Stimulated activated CD4-positive, alpha-beta T cell treated with anti-CD3 and anti-CD28 coated beads, TNF-alpha, amount 100 ng/mL, for 48 hours (primary cell): ENCODE measurements at places on chromosomes 11 and 22.

- DNase-seq, result no peak
Measured at GRCh38 chr22:46578251-46578823, 40.9 kb upstream of the CELSR1 start.

DNA sequence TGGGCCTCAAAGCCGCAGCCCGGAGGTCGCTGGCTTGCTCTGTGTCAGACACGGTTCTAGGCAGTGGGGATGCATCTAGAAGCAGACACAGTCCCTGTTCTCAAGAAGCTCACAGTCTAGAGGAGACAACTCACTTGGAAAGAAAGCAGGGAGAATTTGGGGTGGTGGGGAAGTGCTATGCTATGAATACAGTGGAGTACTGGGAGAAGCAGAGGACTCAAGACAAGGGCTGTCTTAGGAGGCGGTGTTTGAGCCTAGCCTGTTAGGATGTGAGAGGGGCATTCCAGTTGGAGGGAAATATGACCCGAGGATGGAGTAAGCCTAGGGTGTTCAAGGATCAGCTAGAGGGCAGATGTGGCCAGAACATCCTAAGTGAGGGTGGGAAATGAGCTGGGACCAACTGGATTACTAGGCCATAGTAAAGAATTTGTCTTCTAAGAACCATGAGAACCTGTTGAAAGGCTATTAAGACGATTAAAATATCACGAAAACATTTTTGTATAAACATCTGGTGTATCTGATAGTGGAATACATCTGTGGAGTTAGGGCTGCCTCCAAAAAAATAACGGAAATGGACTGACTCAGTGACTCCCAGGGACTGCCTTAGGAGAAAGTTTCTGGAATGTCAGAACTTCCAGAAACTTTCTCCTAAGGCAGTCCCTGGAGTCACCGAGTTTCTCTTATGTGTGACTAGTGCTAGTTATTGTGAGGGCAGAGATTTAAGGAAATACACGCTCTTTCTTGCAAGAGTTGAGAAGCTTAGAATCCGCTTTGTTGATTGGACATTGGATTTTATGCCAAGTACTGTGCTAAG lies 1.1 kb upstream of the PITPNB start:
- no peak for DNase-seq

GRCh38 chr22:39132281-39132680 lies 20.2 kb downstream of the CBX7 start:
- DNase-seq, result no peak

GRCh38 chr11:66857927-66858185 lies 992 bp downstream of the LRFN4 start:
- no peak for DNase-seq

DNA sequence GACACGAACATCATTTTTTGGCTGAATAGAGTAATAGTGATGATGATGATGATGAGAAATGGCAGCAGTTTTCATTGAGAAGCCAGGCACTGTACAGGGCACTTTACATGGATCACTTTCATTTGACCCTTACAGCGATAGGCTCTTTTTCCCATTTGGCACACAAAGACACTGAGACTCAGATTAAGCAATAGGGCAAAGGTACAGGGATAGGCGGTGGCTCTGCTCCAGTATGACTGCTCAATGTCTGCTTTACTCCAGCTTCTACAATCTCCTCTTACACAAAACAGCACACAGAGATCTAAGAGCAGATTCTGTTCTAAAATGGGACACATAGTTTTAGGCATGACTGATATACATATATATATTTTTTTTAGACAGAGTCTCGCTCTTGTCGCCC lies 40.6 kb downstream of the MPPED2 start:
- DNase-seq, result no peak

DNA sequence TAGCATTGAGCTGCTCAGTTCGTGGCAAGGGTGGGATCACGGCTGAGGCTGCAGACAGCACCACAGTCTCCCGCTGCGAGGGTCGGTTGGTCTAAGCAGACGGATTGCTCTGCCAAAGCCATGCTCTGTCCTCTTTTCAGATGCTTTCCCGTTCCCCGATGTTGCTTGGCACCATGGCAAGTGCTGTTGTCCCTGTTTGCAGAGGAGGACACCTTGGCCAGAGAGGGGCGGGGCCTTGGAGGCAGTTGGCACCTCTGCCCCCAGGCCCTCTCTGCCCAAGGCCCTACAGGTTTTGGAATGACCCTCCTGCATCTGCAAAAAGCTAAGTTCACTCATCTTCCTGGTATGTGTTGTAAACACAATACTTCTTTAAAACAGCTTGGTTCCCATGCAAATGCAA lies 11.6 kb downstream of the CCDC157 start:
- no peak for DNase-seq

- DNase-seq, result no peak
Measured at GRCh38 chr11:77446911-77447629, 26.8 kb downstream of the PAK1 start.

DNA sequence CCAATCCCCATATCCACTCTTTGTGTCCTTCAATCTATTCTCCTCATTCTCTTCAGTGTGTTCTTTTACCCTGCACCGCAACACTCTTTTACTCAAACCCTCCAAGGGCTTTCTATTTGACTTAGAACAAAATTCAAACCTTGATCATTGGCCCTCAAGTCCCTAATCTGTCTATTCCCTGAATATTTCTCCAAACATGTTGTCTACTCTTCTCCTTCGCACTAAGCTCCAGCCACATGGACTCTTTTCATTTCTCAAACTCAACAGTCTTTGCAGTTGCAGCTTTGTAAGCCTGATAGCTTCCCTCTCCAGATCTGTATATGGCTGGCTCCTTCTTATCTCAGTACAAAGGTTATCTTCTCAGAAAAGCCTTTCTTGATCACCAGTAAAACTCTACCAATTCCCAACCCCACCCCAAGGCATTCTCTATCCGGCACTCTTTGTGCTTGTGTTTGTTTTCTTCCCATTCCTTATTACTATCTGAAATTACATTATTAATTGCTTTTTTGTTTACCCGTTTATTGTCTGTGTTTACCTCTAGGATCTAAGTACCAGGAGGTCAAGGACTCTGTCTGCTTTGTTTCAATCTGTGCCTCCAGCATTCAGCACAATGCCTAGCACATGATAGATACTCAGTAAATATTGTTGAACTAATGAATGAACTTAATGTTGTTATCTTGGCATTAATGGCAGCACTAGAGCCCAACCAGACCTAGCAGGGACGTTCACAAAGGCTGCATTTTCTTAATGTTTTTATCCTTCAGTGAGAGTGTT lies 147.4 kb downstream of the BBOX1 start:
- DNase-seq, result no peak

DNA sequence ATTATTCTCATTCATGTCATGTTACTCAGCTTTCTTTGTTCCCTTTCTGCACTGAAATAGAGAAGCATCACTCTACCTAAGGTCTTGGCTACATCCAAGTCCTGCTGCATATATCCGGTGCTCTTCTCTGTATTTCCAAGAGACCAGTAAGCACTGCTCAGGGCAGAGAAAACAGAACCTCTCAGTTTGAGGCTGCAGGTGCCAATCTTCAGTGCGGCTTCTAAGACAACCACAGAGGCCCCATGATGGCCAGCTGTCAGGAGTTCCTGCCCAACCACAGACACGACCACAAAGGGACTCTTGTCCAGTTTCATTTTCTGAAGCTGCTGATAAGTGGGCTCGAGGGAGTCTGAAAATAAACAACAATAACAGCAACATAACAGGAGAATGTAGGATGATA lies 378.4 kb upstream of the PITPNB start:
- DNase-seq, result no peak

GRCh38 chr11:39249566-39250365 lies 2209.7 kb downstream of the LRRC4C start:
- DNase-seq, result no peak

DNA sequence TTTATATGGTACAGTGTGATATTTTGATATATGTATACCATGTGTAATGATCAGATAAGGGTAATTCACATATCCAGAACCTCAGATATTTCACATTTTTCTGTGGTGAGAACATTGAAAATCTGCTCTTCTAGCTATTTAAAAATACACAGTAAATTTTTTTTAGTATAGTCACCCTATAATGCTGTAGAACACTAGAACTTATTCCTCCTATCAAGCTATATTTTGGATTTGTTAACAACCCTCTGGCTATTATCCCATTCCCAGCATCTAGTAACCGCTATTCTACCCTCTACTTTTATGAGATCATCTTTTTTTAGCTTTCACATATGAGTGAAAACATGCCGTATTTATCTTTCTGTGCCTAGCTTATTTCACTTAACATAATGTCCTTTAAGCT lies 65.5 kb upstream of the SYT9 start:
- no peak for DNase-seq

GRCh38 chr11:77967121-77967520 lies 27.3 kb downstream of the INTS4 start:
- no peak for DNase-seq

GRCh38 chr11:11782532-11783110 lies 59.2 kb upstream of the USP47 start:
- no peak for DNase-seq

DNA sequence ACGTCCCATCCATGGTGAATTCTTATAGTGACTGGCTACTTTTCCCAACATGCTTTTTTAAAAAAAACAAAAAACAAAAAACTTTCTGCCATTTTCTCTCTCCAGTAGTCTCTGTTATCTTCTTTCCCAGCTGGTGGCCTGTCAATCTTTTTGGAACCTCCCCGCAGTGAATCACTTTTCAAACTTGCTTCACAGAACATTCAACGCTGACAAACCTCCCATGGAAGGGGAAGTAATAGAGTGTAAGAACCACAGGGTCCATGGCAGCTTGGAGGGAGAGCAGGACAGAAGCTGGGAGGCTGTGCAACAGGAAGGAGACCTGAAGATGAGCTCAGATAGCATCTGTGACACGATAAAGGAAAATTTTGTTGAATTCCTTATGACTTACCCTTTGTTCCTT lies 9.8 kb upstream of the CECR2 start:
- DNase-seq, result no peak

GRCh38 chr11:65432686-65433582 lies 10.3 kb downstream of the NEAT1 start:
- no peak for DNase-seq

DNA sequence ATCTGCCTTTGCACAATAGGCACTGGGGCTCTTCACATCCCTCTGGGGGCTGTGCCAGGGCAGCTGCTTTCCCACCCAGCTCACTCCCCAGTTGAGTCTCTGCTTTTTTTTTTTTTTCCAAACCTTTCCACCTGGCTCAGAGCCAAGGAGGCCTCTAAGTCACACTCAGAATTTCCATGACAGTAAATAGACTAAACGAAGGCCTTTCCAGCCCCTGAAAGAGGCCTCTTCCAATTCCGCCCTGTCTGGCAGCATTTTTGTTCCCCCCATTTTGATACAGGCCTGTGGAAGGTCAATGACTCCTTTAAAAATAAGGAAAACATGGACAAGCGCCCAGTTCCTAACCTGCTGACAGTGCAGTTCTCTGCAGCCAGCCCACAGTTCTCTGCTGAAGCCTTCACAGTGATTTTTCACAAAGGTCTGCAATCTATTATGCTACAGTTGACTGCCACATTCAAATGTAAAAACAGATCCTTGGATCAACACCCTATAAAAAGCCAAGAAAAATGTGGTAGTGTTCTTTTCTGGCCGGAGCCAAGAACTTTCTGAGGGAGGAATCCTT lies 107.5 kb upstream of the SESN3 start:
- no peak for DNase-seq

DNA sequence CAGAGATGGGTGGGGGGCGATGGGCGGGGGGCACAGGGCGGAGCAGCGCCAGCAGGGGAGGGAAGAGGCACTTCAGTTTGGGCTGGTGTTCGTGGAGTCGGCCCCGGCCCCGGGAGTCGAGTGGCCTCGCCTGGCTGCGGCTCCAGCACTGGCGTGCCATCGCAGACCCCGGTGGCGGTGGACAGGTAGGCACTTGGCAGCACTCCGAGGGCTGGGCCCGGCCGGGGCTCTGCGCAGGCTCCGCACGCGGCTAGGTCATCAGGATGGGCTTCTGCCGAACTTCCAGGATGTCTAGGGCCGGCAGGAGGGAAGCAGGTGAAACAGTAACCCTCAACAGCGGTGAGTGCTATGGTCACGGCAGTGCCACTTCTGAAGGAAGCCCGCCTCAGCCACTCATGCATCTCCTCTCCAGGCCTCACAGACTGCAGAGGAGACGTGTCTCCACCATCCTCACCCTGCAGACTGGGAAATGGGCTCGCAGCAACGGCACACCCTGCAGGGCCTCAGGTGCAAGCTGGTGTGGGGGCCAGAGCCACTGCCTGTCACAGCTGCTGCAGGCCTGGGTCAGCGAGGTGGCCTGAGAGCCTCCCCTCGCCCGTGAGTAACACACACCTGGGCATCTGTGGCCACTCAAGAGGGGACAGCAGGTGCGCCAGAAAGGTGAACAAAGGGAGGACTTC lies 33.3 kb downstream of the NUP50 start:
- no peak for DNase-seq

DNA sequence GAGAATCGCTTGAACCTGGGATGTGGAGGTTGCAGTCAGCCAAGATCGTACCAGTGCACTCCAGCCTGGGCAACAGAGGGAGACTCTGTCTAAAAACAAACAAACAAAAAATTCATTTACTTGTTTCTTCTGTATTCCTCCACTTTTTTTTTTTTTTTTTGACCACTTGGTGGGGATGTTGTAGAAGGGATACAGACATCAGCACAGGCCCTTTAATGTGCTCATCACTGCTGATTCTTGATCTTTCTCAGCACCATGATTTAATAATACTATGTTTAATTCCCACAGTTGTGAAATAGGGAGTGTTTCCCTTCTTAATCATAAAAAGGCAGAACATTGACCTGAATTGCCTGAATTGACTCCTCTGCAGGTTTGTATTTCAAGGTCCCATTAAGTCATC lies 4.5 kb downstream of the TTC9C start:
- DNase-seq, result no peak

DNA sequence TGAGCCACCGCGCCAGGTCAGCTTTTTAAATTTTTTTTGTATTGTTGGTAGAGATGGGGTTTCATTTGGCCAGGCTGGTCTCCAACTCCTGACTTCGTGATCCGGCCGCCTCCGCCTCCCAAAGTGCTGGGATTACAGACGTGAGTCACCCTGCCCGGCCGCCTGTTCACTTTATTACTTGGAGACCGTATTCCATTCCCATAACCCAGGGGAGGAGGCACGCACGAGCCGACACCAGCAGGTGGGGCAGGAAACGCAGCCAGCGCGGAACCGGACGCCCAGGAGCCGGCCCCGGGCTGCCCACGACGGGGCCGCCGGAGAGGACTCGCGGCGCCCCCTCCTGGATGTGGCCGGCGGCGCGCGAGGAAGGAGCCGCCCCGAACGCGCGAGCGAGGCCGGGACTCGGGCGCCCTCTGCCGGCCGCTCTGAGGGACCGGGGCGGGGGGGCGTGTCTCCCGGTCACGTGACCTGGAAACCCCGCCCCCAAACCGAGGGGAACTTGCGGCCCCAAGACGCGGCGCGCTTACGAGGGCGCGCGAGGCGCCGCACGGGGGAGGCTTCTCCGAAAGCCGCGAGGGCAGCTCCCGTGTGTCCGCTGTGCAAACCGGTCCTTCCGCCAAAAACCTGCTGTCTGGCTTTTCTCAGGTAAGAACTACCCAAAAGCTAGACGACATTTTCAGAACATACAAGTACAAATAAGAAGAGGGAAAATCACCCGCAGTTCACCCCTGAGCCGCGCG lies 11.6 kb upstream of the RNH1 start:
- DNase-seq, result peak; percentile 83
